Hypothalamus (tissue), 51 donors: ENCODE measurements at places on chromosomes 3 and 15.

DNA sequence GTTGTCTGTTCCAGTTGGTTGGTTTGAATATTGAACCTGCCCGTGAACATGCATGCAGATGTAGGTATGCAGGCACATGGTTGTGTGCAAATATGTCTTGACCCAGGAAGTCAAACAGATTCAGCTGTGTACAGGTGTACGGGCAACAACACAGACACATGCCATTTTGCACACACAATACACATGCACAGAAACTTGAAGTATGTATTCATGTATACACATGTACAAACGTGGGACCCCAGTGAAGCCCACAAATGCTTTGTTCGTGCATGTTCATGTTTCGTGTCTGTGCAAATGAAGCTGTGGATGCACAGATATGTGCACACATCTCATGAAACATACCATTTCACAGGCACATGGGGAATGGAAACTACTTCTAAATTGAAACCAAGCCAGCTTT is 30.7 kb downstream of the IDH3A start:
- no peak for DNase-seq

GRCh38 chr3:152458376-152459117 is 189.8 kb downstream of the MBNL1 start:
- DNase-seq: no peak

GRCh38 chr15:43974852-43975251 is 148.1 kb downstream of the WDR76 start:
- DNase-seq: no peak

DNA sequence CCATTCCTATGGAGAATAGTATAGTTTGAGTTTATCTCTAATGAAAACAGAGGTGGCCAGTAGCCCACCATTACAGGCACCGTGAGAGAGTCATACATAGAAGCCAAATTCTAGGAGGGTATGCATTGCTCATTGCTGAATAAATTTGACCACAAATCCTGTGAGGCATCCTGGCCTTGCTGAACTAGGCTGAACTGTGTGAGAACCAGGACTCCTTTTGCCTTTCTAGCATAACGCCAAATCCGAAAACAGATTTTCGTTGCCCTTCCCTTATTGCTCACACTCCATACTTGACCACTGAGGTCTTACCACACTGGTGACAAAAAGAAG is 50.4 kb downstream of the SLC2A2 start:
- no peak for DNase-seq

- no peak for DNase-seq
Observed at GRCh38 chr15:68432441-68433064, 590 bp upstream of the ITGA11 start.

- no peak for DNase-seq
Observed at GRCh38 chr3:190526787-190527762, 13.2 kb downstream of the IL1RAP start.

DNA sequence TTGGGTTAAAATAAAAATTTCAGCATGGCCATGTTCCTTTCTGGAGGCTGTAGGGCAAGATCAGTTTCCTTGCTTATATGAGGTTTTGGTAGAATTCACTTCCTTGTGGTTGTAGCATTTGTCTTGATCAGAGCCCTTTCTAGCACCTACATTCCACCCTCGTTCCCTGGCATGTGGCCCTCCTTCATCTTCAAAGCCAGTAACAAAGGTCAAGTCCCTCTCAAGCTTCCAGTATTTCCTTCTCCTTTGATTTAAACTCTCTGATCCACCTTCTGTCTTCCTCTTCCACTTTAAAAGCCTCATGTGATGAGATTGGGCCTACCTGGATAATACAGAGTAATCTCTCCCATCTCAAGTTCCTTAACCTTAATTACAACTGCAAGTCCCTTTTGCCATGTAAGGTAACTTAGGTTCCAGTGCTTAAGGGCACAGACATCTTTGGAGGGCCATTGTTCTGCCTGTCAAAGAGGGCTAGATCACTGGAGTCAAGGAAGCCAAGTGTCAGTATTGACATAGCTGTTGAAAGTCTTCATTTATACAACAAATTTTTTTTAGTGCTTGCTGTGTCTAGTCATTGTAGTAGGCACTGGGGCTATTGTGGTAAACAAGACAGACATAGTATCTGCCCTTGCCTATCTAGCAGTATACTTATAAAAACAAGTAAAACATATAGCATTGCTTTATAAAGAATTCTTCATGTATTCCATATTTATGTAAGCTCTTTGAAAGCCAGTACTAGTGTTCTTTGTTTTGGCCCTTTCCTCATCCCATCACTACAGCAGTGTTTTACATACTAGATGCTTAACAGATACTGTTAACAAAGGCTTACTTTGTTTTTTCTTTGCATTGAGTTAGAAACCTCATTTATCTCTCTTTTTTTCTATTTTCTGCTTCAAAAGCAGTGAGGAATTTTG is 40.7 kb downstream of the GLCE start:
- no peak for DNase-seq

- no peak for DNase-seq
Observed at GRCh38 chr15:101504373-101504772, 14.9 kb upstream of the PCSK6 start.

GRCh38 chr3:181253796-181254195 is 264.3 kb upstream of the DNAJC19 start:
- DNase-seq: no peak

GRCh38 chr3:133750259-133750656 is 4.1 kb downstream of the TF start:
- DNase-seq: no peak

- DNase-seq: no peak
Observed at GRCh38 chr3:101806491-101806890, 27.5 kb downstream of the NXPE3 start.

- DNase-seq: no peak
Observed at GRCh38 chr3:16767006-16767405, 117.7 kb upstream of the PLCL2 start.

- no peak for DNase-seq
Observed at GRCh38 chr3:190101320-190102011, 19.2 kb downstream of the P3H2 start.

- no peak for DNase-seq
Observed at GRCh38 chr3:113275929-113276750, 64.8 kb downstream of the BOC start.

GRCh38 chr3:72301779-72302178 is 516.8 kb upstream of the PROK2 start:
- no peak for DNase-seq

- DNase-seq: no peak
Observed at GRCh38 chr15:43966646-43967045, 139.8 kb downstream of the WDR76 start.

- no peak for DNase-seq
Observed at GRCh38 chr3:185145511-185145910, 7.3 kb downstream of the C3orf70 start.

- no peak for DNase-seq
Observed at GRCh38 chr3:126932188-126932931, 50.6 kb upstream of the PLXNA1 start.

- no peak for DNase-seq
Observed at GRCh38 chr3:176946202-176946601, 251.1 kb downstream of the TBL1XR1 start.

DNA sequence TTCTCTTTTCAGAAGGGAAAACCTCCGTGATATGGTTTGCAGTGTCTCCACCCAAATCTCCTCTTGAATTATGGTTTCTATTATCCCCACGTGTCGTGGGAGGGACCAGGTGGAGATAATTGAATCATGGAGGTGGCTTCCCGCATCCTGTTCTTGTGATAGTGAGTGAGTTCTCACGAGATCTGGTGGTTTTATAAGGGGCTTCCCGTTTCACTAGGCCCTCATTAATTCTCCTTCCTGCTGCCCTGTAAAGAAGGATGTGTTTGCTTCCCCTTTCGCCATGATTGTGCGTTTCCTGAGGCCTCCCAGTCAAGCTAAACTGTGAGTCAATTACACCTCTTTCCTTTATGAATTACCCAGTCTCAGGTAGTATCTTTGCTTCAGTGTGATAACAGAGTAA is 692.7 kb upstream of the GRM7 start:
- DNase-seq: no peak

DNA sequence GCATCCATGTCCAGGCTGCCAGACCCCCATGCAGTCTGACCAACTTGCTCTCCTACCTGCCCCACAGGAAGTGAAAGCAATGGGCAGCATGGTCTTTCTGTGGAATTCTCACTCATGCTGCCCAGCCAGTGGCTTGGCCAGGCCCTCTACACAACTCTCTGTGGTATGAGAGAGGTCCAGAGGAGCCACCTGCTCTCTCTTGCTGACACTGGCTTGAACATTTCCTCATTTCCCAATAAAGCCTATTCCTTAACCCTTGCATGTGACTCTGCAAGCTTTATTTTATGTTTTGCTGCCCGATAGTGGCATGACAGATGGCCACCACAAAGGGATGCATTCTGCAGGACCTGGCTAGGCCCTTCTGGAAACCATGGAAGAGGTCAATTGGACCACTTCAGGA is 53.8 kb downstream of the CCR1 start:
- no peak for DNase-seq

DNA sequence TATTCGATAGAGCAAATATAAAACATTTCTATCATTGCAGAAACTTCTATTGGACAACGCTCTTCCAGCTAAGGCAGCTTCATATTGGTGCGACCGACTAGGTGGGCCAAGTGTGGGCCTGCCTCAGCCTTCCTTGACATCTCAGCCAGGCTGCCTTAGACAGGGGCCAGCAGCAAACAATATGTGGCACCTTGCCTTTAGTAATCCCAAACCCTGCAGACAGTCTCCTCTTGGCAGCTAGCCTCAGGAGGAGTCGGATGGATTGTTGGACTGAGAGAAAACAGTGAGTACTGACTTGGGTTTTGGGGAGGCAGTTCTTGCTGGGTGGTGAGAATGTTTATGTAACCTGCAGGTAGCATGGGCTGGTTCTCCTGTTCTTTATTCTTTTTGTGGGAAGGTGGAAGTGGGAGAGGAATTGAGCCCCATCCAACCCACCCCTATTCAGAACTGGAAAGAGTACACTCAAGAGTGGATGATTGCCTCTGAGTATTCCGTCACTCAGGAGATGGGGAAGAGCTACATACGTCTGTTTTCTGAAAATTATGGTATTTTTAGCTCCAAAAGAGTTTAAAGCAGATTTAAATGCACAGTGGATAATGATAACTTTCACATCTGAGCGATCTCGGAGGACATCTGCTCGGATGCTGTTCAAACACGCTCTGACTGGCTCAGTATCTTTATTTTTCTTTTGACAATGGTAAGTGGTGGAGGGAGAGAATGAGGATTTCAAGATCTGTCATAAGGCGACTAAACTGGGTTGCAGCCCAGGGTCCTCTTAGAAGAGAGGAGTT is 47.2 kb downstream of the GPD1L start:
- DNase-seq: no peak

- DNase-seq: no peak
Observed at GRCh38 chr3:60577601-60578000, 673.7 kb downstream of the FHIT start.

DNA sequence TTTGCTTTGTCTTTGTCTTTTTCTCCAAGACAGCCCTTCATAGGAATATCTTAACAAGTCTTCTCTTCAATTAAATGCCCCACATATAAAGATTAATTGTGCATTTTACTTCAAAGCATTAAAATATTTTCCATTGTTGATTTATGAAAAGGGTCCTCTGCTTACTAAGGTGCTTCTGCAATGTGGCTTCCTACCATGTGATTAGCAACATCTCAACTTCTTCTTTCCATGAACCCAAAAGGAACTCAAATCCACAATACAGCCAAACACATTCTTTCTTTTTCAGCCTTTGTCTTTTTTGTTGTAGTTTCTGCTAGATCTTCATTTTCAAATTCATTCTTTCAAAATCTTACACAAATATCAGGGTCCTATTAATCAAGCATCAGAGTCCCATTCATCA is 309.2 kb downstream of the NSUN3 start:
- DNase-seq: no peak

- DNase-seq: no peak
Observed at GRCh38 chr3:36817806-36818533, 53.6 kb upstream of the DCLK3 start.

DNA sequence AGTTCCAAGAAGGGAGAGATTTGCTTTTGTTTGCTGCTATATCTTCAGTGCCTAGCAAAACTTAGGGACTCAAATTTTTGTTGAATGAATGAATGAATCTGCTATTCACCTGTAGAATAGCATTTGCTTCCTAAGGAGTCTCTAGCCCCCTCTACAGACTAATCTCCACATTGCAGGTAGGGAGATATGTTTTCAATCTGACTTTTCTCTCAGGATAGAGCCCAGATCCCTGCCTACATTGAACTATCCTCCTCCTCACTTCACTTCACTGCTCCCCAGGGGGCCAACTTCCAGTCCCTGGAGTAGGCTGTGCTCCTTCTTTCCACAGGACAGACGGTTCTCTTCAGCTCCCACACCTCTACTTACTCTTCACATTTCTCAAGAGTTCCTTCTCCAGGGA is 81.9 kb upstream of the PTX3 start:
- DNase-seq: no peak

DNA sequence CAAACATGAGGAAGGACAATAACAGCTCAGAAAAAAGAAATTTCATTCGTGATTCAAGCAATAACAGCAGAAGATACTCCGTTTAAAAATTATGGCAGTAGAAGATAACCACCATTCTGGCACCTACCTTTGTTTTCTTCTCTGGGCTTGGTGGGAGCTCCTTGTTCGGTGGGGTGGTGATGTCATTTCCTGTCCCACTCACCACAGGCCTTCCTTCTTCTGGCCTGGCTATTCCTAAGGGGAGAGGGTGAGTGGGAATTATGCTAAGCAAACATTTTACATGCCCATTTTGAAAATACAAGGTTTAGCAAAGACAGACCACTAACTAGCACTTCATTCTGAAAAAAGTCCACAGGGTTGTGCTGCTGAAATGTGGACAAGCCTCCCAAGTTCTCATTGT is 74.4 kb downstream of the DHX30 start:
- no peak for DNase-seq

- DNase-seq: no peak
Observed at GRCh38 chr3:46664971-46665762, 28.3 kb downstream of the ALS2CL start.

DNA sequence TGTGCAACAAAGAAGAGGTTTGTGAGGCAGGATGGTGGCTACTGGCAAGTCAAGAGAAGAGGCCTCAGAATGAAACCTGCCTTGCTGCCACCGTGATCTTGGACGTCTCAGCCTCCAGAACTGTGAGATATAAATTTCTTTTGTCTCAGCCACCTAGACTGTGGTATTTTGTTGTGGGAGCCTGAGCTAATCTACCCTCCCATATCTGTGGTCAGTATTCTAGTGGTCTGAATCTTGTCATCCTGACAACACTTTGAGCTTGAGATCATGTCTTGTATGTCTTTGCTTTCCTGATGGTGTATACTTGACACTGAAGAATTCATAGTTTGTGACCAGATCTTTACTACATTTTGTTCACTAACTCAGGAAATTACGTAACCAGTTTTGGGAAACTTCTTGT is 240.6 kb upstream of the GOLIM4 start:
- no peak for DNase-seq

- no peak for DNase-seq
Observed at GRCh38 chr15:83947156-83947555, 288.4 kb upstream of the GOLGA6L4 start.

- no peak for DNase-seq
Observed at GRCh38 chr3:87173776-87174175, 53.3 kb upstream of the CHMP2B start.

DNA sequence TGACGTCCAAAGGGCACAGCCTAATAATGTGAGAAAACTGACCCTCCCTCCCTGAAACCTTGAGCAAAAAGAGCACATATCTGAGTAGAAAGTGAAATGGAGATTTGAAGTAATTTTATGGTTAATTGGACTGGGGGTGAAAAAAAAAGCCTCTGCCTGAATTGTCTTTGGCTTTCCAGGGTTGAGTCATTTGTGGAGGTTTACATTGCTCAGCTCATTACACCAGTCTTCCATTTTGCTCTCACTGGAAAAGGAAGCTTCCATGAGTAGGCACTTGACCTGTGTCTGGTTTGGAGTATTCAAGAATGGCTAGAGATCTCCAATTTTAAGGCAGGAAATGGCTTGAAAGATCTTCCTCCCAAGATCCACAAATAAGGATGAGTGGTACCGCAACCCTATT is 273.9 kb downstream of the PDCD6IP start:
- no peak for DNase-seq
